ENCODE measurements at places on chromosomes 5 and 9.

DNA sequence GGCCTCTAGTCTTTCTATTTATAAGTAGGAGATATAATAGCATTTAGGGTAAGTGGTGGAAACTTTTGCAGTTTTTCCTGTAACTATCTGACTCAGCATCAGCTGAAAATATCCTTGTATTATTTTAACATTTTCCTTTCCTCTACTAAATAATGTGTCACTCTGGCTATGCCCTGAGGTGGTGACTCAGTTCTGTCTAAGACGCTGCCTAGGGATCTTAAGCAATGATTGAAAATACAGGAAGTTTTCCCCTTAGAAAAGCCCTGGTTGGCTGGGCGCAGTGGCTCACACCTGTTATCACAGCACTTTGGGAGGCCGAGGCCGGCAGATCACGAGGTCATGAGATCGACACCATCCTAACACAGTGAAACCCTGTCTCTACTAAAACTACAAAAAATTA, 9.3 kb upstream of the EDIL3 start:
- no peak for DNase-seq

DNA sequence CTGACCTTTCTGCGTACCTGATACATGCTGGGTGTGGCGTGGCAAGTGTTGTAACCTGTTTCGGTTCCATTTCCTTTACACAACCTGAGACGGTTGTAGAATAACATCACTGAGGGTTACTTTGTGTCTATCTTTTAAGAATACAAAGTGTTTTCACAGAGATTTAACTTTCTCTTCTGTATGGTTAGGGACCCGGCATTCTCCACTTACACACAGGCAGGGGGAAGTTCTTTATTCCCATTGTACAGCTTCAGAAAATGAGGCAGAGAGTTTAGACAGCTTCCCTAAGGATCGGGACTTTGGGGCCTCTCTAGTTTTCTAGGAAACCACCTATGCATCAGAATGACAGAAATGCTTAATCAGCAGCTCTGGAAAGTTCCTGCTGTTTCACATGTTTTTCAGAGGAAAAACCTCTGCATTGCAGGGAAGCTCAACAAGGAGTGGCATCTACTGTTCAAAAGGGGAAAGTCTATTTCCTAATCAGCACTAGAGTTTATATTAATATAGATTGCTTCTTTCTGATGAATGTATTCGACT, 41.3 kb downstream of the CAST start:
- no peak for DNase-seq

GRCh38 chr5:151406322-151406947, 41.0 kb upstream of the SLC36A1 start:
- DNase-seq = no peak

- no peak for DNase-seq
Measured at GRCh38 chr5:80139466-80139972, 104.4 kb downstream of the THBS4 start.

DNA sequence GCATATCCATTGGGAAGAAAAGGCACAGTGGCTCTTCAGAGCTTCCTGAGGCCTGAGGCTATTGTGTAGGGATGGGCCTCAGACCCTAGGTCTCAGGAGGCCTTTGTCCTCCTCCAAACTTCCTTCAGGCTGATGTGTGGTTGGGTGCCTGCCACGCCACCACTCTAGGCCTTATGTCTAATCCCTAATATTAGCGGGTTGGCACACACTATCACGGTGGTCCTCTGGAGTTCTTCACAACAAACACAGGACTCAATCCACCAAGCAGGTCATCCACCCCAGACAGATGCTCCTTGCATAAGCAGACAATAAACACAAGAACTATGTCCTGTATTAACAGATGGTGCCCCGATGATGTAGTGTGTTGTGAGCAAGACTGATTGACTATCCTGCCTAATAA, 31.0 kb upstream of the FSTL4 start:
- DNase-seq = no peak

DNA sequence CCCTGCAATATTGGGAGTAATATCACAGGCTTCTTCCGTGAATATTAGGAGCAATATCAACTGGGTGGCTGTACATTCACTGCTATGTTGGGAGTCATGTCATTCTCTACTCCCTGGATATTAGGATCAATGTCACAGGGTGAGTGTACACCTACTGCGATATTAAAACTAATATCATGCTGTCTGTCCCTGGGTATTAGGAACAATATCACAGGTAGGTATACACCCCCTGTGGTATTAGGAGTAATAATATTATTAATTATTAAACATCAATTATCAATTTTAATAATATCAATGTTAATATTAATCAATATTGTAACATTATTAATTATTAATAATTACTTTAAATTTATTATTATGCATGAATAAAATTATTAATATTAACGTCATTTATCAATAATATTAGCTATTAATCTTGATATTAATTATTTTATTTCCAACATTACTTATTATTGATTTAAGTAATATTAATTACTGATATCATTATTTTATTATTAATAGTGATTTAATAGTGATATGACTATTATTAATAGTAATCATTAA, 121.9 kb downstream of the TMEM38B start:
- no peak for DNase-seq

- DNase-seq = peak; percentile 16
Measured at GRCh38 chr5:76867827-76868693, 18.2 kb downstream of the S100Z start.

- DNase-seq = peak; percentile 5
Measured at GRCh38 chr5:71757590-71758543, 38.8 kb downstream of the CARTPT start.

DNA sequence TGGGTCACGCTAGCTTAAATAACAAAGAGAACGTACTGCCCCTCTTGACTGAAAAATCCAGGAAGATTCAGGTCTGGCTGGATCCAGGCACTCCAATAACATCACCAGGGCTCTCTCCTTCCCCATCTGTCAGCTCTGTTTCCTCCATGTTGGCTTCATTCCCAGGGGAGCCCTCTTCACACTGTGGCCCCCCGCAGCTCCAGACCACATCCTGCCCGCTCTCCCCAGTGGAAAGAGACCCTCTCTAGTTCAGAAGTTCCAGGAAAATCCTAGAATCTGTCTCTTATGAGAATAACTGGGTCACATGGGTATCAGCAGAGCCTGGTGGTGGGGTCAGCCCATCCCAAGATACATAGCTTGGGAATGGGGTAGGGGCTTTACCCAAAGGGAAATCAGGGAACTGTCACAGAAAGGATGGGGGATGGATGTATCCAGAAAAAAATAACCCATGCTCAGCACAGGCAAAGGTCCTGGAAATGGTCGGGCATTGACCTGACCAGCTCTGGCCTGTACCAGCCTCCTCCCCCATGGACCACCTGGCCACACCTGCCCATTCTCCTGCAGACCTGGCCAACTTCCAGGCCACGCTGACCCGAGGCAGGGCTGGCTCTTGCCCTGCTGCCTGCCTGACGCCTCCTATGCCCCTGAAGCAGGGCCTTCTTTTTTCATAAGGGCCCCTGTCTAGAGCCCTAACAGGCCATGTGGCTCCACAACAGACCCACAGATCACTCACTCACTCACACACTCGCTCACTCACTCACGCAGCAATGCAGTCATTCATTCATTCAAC, 65.9 kb downstream of the COL23A1 start:
- DNase-seq = no peak

DNA sequence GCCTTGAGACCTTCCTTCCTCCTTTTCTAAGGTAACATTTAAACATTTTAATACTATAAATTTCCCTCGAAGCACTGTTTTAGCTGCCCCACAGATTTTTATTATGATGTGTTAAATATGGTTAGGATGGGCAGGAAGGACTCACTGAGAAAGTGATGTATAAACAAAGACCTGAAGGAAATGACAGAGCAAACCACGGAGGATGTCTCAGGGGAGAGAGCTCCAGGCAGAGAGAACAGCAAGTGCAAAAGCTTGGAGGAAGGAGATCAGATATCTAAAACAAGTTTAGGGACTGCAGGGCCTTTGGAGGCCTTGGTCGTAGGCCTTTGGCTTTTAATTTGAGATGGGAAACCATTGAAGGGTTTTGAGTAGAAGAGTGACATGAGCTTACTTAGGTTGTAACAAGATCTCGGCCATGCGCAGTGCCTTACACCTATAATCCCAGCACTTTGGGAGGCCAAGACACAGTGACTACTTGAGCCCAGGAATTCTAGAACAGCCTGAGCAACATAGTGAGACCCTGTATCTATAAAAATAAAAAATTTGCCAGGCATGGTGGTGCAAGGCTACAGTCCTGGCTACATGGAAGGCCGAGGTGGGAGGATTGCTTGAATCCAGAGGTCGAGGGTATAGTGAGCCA, 35.5 kb upstream of the LRRTM2 start:
- DNase-seq = no peak

DNA sequence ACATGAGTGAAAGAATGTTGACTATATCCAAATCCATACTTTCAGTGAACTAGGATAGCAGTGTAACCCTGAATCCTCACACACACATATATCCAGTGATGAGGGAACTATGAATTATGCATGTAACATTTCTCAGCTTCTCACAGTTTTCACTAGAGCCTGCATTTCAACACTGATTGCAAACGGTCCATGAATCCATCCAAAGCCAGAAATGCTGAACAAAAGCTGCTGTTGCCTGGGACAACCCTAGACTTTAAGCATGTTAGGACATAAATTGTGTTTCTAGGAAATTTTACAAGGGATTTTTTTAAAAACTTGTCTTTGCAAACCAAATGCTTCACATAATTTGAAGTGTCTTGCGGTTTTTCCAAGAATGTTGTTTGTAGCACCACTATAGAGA, 2010.0 kb upstream of the WWC1 start:
- no peak for DNase-seq

- no peak for DNase-seq
Measured at GRCh38 chr9:98367371-98367900, 112.0 kb upstream of the TBC1D2 start.

- no peak for DNase-seq
Measured at GRCh38 chr9:223152-223551, 8.5 kb downstream of the DOCK8 start.

DNA sequence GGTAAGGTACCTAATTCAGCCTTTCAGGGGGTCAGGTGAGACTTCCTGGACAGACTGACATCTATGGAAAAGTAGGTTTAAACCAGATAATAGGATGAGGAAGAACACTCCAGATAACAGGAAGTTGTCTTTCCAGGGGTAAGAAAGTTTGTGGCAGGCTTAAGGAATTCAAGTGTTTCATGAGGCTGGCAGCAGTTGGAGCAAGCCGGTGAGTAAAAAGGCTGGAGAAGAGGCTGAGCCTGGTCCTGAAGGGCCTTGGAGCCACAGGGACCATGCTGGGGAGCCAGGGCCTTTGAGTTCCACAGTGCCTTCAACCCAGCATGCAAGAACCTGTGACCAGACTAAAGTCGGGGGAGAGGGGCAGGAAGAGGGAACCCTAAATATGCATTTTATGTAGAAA, 353.4 kb downstream of the SPOCK1 start:
- DNase-seq = no peak

GRCh38 chr5:150778517-150779396, at the start of gene SMIM3:
TSS of gene SMIM3 (plus strand) at chr5:150778757. CDS start at chr5:150795441, 16,684 bp downstream.
- DNase-seq = no peak

GRCh38 chr5:109003928-109004327, 256.2 kb downstream of the FER start:
- DNase-seq = no peak

DNA sequence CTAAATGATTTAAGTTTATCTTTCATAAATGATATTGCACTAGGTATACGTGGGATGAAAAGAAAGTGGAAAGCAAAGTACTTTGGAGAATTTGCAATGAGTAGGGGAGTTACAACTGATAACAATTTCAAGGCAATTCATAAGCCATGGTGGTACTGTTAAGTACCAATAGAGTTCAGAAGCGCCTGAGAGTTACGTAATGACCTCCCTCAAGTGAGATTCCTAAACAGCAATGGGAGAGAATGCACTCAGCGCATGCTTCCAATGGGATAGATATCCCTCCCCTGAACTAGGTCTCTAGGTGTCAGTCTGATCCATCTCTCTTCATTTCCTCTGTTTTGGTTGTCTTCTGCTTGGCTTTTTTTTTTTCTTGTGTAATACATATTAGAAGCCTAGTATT, 249.3 kb downstream of the NNT start:
- DNase-seq = no peak

DNA sequence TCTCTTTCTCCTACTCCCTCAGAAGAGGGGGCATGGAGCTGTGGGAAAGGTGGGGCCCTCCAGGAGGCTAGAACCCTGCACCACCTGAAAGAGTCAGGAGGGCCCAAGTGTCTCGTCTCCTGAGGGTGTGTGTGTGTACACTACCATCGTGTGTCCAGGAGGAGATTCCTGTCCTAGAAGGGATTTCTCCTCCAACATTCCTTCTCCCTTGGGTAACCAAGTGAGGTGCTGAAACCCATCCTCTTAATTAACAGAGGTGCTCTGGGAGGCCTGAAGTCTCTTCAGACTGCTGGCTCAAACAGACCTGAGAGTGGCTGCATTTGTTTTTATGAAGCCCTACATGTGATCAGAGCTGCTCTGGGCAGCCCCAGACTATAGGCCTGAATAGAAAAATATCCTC, 61.1 kb upstream of the FAM169A start:
- no peak for DNase-seq

GRCh38 chr5:50807661-50808060, 141.2 kb downstream of the PARP8 start:
- DNase-seq = no peak

GRCh38 chr5:75610201-75610600, 1.1 kb upstream of the ANKDD1B start:
- no peak for DNase-seq

DNA sequence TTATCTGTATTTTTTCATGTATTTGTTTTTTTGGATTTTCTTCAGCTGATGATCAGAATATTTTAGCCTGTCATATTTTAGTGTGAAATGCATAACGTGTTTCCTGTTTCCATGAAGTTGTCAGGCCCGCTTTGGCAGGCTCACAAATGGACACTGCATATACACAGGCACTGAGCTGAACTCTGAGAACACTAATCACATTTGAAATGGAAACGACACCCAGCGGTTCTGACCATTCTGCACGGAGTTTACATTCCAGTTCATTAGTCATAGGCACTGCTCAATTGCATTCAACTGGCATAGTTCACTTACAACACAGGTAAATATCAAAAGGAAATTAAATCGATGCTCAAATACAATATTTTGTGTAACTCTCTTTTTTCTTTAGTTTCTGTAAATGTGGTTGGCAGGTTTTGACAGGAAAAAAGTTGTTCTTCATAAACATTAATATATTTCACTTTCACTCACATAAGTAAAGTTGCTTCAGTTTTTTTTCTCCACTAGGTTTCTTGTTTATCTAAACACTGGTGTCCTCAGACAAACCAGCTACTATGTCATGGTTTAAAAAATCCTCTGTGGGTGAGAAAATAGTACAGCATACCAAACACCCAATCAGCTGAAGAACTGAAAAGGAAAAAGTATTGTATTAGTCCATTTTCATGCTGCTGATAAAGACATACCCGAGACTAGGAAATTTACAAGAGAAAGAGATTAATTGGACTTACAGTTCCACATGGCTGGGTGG, 559.0 kb upstream of the DAP start:
- DNase-seq = no peak

DNA sequence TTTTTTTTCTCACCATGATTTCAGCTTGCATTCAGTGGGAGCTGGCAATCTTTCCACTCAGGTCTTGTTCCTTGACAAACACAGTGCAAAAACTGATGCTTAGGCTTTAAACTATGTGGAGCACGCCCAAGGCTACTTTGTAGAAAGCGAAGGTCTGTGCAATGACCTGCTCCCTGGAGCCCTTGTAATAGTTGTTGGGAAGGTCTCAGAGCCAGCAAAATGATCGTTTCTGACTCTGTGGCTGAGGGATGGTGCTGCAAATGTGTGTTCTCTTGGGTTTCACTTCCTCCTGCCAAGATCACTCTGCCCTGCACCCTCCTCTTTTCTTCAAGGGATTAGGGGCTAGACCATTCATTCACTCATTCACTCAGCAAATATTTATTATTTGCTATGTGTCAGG, 249.7 kb upstream of the MAP3K1 start:
- no peak for DNase-seq

GRCh38 chr5:151028717-151029116, 8.3 kb downstream of the GPX3 start:
- DNase-seq = no peak
